ENCODE measurements at places on chromosomes 6 and 20.
A peak's percentile ranks its signal among the peaks of the same experiment; 100 is the strongest.

DNA sequence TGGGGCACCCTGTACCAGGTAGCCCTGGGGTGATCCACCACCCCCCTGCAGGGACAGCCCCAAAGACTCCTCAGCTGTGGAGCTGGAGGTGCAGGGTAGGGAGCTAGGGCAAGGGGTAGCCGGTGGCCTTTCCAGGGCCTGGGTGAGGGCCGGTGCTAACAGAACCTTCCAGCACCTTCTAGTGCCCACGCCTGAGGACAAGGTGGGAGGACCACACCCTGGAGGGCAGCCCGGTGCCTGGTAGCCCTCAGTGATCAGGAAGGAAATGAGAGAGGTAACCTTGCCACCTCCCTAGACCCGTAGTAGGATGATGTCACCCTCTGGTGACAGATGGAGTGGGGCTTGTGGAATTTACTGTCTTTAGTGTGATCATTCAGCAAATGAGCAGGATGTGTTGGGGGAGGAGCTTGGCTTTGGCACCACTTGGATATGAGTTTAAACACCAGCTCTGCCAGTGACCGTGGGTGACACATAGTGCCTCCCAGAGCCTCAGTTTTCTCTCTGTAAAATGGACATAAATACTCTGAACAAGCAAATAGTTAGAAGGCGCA lies 187.7 kb downstream of the NFATC2 start:
- no peak for DNase-seq

DNA sequence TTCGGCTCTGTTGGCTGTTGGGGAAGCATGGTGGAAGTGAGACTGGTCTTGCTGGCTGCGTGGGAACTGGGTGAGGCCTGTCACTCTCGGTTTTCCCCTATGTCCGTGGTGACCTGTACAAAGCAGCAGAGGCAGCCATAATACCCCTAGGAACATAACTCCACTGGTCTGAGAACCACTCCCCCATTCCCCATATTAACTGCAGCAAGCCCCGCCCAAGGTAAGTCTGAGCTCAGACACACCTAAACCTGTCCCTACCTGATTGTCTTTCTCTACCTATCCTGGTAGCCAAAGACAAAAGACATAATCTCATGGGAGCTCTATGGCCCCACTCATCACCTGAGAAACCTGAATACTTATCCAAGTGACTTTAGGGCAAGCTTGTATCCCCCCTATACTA lies 156.3 kb upstream of the PHACTR1 start:
- DNase-seq: no peak

DNA sequence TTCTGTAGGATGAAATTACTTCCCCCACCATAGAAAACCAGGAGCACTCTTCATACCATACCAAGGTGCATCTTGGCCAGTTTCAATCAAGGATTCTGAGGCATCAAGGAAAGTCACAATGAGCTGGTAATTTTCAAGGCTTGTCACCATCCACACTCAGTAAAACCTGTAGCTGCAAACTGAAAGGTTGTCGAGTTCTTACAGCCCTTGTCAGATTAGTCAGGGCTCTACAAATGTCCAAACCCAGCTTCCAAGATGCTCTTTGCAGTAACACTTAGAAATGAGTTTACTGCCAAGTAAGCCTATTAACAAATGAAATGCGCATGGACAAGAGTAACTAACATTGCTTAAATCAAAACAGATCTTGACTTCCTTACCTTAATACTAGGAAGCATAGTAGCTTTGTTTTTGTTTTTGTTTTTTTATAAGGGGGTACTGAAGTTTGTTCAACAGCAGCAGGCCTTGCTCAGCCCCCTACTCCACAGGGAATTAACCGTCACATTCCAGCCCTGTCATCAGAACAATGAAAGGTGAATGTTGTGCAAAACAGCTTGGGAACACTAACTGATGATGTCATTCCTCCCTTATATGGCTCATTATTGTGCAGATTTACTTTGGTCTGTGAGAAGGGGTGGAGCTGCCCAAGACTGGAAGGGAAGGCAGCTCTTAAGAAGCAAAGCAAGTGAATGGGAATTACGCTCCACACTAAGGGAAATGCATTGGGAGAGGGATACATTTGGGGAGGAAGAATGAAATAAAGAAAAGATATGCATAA lies 49.9 kb upstream of the TMEM30A start:
- no peak for DNase-seq

GRCh38 chr20:1803932-1804501 lies 91.2 kb upstream of the SIRPA start:
- DNase-seq: no peak

- DNase-seq: no peak
These were observed 44.1 kb downstream of the NKX2-4 start for GRCh38 chr20:21353236-21353635.

DNA sequence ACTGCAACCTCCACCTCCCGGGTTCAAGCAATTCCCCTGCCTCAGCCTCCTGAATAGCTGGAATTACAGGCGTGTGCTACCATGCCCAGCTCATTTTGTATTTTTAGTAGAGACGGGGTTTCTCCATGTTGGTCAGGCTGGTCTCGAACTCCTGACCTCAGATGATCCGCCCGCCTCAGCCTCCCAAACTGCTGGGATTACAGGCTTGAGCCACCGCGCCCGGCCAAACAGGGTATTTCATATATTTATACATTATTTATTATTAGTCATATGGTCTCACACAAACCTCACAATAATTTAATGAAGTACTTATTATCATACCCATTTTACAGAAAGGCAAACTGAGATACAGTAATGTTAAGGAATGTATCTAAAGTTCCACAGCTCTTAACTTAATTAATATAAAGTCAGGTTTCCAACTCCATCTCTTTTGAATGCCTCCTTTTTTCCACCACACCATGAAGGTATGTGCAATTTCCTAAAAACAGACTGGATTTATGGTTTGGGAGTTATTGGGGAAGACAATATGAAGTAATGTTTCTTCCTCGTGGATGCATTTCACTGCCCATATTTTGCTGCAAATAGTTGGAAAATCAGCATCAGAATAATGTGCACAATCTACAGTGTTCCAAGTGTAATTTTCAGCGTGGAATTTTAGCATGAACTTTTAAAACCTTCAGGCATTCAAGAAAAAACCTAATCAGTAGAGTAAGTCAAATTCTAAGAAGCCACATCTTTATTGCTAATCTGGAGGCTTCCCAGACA lies 65.7 kb downstream of the ZMYND8 start:
- DNase-seq: no peak

- peak; percentile 10 for DNase-seq
These were observed 35.0 kb downstream of the SHPRH start for GRCh38 chr6:145929037-145929633.

DNA sequence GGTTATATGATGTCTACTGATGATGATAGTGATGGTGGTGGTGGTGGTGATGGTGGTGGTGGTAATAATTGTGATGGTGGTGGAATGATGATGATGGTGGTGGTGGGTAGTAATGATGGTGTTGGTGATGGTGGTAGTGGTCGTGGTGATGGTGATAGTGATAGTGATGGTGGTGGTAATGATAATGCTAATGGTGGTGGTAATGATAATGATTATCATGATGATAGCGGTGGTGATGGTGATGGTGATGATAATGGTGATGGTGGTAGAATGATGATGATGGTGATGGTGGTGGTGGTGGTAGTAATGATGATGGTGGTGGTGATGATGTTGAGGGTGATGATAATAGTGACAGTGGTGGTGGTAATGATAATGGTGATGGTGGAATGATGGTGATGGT lies 4.5 kb upstream of the LPA start:
- DNase-seq: no peak

DNA sequence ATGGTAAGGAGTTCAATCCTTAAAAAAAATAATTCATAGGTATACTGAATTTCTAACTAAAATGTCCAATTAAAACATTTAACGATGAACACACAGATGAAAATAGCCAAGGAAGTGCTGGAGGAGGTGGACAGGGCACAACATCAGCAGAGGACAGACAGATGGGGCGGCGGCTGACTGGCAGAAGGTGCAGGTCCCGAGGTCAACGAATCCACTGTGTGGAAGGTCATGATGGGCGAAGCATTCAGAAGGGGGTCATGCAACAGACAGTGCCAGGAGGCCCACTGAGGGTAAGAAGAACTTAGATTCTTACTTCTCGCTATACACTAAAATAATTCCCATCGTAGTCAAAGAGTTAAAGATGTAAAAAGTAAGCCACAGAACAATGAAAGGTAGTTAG lies 34.2 kb upstream of the FRMD1 start:
- no peak for DNase-seq

GRCh38 chr6:157850030-157850429 lies 27.0 kb downstream of the SNX9 start:
- DNase-seq: no peak

DNA sequence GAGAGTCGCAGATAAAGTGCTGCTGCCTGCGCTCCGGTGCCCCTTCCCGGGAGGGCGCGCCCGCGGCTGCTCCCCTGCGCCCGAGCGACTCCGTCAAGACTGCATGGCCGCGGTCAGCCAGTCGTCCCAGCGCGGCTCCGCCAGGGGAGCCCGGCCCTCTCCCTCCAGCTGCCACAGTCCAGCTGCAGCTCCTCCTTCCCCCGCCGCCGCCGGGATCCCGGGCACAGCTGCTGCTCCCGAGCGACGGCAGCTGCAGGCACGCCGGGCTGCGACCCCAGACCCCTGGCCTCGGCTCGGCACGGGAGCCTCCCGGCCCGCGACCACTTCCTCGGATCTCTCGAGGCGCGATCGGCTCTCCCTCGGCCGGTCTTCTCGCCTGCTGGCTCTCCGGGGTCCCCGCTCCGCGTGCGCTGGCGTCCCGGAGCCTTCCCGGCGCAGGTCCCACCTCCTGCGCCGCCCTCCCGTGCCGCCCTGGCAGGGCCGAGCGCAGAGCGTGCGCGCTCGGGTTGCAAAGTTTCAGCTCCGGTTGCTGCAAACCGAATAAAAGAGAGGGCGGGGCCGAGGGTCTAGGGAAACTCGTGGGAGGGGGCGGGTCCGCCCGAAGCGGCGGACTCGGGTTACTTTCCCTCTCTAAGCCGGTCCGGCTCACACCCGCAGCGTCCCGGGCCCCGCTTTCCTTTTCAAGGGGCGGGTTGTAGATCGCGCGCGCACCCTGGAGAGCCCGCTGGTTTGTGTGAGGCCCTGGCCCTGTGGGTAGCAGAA lies at the start of gene CNKSR3:
Gene CNKSR3 (minus strand): TSS at position 542 of the 762 bp plus-strand sequence. CDS start 571 bp downstream, outside the sequence.
- DNase-seq: no peak

- no peak for DNase-seq
These were observed 43.0 kb upstream of the HIVEP1 start for GRCh38 chr6:11969092-11969491.

DNA sequence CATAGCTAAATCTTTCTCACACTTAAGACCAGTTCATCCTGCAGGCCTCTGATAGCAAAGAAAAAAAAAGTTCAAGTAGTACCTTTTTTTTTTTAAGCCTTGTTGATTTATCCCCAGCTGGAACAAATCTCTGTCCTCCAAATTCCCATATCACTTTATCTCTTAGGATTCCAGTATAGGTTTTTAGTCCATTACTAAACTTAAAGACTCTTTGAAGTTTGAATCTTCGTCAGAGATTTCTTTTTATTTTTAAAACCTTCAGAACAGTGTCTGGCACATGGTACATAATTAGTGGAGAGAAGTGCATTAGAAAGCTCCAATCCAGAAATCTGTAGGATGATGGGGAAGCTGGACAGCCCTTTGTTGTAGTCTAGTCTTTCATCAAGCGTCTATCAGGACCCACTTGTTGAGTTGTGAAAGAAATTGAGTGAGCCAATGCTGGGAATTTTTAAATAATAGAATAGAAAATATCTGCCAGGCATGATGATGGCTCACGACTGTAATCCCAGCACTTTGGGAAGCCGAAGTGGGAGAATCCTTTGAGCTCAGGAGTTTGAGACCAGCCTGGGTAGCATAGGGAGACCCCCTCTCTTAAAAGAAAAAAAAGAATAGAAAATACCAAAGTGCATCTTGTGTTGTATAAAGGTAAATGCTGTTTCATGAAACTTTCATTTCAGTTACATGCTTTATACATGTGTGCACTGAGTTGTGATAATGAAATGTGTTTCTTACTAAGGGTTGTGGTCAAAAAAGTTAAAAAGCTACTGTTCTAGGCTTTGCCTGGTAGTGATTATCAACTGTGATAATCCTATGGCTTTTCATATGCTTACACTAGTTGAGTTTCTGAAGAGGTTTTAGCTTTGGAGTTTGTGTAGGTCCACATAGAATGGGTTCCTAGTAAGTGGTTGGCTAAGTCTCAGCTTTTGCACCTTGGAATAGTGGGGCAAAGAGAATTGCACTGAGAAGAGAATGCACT lies 3.2 kb downstream of the NFYA start:
- DNase-seq: no peak

- DNase-seq: no peak
These were observed 6.0 kb upstream of the BPIFA1 start for GRCh38 chr20:33229843-33230242.

DNA sequence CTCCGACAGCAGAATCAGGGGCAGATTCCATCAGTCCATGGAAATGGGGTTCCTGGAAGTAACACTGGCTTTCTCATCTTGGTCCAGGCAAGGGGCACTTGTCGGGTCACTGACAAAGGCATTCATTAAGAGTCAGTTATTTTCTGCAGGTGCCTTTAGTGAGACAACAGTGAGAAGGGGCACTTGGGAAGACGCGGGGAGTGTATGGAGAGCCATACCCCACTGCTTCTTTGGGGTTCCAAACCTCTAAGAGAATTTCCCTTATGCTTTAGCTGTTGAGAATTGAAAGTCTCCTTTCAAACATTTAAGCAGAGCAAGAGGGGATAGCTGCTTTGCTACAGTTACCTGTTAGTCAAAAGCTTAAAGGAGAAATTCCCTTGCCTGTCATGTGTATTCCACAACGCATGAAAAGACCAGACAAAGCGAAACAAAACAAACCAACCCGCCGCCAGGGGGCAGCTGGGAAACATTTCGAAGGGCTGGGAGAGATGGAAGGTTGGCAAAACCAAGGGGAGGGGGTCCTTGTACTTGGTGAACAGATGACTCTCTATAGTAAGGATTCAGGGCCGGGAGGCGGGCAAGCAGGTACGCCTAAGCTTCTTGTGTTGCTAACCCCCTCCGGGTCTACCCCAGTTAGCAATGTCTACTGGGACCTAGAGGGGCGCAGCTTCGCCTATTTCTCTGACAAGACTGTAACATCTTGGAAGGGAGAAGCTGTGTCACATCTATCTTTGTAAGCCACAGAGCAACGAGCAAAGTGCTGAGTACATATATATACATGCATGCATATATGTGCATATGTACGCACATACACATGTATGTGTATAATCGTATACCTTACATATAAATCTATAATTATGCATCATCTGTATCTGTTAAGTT lies 474.9 kb upstream of the AGPAT4 start:
- no peak for DNase-seq

- peak; percentile 56 for DNase-seq
These were observed 8.2 kb upstream of the TBC1D7 start for GRCh38 chr6:13336553-13336952.

- no peak for DNase-seq
These were observed 127.0 kb downstream of the MAFB start for GRCh38 chr20:40562031-40562430.

DNA sequence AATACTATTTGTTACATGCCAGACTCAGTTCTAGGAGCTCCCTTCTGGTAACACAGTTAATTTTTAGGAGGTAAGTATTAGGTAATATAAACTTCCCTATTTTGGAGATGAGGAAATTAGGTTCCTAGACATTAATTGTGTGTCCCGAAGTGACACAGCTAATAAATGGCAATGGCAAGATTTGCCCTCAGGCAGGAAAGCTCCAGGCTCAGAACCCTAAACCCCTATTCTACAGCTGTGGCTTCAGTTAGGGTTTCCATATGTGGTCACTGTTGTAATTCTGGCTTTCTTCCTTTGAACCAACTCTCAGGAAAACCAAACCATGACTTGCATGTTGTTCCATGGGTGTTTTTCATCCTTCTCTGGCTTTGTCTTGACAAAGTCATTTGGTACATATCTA lies 188.2 kb downstream of the PLCB1 start:
- no peak for DNase-seq
